Upper lobe of left lung (tissue), 6 donors: ENCODE measurements at places on chromosomes 3 and 15. TPM values are rescaled to one million over a fixed set of nuclear protein-coding genes. Genes with fewer than 3 reads are reported as not detected.

DNA sequence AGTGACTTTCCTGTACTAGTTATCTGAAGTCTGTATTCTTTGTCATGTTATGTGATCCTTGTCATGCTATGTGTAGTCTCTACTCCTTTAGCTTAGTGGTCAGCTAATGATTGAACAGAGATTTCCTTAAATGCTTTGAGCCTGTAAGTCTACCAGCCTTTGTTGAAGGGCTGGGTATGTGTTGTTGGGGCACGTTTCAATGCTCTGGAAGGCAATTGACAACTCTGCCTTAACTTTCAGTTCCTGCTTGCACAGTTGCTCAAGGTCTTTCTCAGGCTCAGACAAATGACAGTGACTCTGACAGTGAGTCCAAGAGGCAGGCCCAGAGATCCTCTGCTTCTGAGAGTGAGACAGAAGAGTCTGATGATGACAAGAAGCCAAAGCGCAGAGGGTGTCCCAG, 89.3 kb downstream of the CHD2 start:
- DNase-seq = no peak

DNA sequence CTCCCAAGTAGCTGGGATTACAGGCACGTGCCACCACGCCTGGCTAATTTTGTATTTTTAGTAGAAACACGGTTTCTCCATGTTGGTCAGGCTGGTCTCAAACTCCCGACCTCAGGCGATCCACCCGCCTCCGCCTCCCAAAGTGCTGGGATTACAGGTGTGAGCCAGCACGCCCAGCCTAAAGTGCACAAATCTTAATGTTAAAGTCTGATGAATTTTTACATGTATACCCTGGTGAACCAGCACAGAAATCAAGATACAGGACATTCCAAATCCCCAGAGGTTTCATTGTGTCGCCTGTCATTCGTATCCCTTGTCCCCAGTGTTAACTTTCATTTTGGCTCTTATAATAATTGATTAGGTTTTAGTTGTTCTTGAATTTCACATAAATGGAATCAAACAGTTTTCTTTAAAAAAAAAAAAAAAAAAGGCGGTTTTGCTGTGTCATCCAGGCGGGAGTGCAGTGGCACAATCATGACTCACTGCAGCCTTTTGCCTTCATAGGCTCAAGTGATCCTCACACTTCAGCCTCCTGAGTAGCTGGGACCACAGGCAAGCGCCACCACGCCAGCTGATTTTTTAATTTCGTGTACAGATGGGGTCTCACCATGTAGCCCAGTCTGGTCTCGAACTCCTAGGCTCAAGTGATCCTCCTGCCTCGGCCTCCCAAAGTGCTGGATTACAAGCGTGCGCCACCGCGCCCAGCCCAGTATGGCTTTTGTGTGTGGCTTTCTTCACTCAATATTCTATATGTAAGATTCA, 1.5 kb upstream of the TM4SF19 start:
- no peak for DNase-seq

DNA sequence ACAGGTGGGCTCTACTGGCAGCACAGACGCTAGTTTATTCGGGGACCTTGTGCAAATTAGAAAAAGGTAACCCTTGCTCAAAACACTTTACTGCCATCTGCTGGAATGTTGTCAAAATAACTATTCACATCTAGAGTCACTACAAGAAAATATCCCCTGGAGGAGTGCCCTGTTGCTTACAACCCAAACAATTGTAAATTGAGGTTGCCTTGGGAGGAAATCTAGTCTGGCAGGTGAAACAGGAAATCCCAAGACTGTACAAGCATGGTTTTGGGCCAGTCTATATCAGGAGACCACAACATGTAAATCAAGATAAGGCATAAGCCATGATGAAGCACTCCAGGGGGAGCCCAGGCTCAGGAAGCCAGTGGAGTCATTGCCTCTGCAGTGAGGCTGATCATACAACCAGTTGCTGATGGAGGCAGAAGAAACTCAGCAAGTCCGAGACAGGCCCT, 136.8 kb upstream of the ACP3 start:
- no peak for DNase-seq

DNA sequence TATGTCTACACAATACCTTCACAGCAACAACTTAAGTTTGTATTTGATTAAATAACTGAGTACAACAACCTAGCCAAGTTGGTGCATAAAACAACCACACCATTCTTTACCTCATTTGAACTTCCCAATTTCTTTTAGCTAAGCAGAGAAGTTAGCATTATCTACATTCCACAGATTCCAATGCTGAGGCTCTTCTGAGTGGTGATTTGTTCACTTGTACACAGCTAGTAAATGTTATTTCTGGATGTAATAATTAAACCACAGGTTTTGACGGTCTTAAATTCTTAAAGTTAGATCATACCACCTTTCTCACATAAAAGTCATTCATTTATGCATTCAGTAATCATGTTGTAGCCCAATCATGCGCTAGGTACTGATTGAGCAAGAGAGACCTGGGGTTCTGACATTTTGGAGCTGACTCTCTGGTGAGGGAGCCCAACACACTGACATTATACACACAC, 102.5 kb downstream of the SST start:
- DNase-seq = no peak

GRCh38 chr3:99384596-99384995, 253.8 kb upstream of the COL8A1 start:
- no peak for DNase-seq

DNA sequence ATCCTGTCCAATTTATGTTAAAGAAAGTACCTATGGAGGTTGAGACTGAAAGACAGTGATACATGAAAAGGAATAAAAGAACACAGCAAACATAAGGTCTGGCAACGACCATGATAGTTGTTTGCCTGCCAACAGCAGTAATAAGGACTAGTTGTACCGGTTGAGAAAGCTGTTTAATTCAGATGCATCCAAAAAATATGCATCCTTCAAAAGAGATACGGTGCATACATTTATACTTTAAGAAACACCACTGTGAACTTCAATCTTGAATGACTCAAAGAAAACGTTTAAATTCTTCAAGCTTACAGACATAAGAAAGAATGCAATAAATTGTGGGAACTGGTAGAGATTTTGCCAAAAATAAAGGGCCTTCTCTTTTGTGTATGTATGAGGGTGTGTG, 492.1 kb downstream of the NLGN1 start:
- no peak for DNase-seq

DNA sequence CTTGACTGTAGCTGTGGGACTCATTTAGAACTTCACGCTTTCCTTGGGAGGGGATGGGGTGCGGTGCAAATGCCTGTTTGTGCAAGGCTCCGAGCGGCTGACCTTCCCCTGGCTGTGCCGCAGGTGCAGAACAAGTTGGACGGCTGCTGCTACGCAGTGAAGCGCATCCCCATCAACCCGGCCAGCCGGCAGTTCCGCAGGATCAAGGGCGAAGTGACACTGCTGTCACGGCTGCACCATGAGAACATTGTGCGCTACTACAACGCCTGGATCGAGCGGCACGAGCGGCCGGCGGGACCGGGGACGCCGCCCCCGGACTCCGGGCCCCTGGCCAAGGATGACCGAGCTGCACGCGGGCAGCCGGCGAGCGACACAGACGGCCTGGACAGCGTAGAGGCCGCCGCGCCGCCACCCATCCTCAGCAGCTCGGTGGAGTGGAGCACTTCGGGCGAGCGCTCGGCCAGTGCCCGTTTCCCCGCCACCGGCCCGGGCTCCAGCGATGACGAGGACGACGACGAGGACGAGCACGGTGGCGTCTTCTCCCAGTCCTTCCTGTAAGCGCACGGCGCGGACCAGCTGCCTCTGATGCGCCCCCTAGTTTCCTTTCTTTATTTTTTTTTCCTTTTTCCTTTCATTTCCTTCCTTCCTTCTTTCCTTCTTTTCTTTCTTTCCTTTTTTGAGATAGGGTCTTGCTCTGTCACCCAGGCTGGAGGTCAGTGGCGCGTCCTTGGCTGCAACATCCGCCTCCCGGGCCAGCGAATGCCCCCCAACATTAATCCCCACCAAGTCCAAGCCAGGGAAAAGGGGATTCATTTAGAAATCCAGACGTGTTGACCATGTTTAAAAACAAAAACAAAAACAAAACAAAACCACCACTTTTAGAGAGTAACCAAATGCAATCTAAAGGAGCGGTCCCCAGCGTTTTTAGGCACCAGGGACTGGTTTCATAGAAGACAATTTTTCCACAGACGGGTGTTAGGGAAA, 42.7 kb downstream of the EIF2AK4 start:
- peak; percentile 92 for DNase-seq

DNA sequence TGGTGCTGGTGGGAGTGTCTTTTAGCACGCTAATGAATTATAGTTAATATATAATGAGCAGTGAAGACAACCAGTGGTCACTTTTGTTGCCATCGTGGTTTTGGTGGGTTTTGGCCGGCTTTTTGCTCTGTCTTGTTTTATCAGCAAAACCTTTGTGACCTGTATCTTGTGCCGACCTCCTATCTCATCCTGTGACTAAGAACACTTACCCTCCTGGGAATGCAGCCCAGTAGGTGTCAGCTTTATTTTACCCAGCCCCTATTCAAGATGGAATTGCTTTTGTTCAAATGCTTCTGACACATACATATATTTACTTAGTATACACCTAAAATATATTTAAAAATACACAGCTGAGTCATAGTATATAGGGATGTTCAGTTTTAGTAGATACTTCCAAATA, 770.3 kb downstream of the PDCD6IP start:
- DNase-seq = no peak

DNA sequence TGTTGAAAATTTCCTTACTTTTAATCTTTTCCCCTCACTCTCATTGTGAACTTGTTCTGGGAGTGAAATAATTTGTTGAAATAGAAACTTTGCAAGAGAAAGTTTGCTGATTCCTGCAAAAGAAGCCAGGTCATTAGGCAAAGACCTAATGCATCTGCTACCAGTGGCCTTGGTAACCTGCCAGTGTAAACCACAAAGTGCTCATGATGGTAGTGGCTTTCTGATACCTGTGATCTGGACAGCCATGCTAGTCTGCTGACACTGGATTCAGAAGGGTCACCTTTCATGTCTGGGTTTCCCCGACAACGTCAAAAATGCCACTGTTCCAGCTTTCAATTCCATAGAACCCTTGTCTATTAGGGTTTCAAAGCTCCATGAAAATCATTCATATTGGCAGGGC, 123.7 kb upstream of the MCTP2 start:
- no peak for DNase-seq

- DNase-seq = no peak
Measured at GRCh38 chr3:50003216-50003615, 63.3 kb downstream of the RBM6 start.

NT5DC2 gene
- total RNA-seq = 39.1 TPM

DUOX2 gene
- total RNA-seq = 4.7 TPM
